Activated T-cell treated with anti-CD3 and anti-CD28 coated beads for 1 hour (primary cell): ENCODE measurements at places on chromosomes 12 and 14.

GRCh38 chr12:131273291-131273845 is 319.7 kb downstream of the ADGRD1 start:
- no peak for DNase-seq

DNA sequence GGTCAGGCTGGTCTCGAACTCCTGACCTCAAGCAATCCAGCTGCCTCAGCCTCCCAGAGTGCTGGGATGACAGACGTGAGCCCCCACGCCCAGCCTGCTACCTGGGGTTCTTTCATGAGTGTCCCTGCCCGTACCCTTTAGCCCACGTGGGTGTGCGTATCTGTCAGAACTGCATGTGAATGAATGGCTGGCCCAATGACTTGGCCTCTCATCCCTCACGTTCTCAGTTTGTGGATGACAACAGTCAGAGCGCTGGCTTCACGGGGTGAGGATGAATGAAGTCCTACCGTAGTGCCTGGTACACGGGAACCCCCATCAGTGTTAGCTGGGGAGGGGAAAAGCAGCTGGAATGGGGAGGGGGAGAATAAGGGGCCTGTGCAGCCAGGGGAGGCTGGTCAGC is 16.1 kb upstream of the ZDHHC22 start:
- DNase-seq, result no peak

DNA sequence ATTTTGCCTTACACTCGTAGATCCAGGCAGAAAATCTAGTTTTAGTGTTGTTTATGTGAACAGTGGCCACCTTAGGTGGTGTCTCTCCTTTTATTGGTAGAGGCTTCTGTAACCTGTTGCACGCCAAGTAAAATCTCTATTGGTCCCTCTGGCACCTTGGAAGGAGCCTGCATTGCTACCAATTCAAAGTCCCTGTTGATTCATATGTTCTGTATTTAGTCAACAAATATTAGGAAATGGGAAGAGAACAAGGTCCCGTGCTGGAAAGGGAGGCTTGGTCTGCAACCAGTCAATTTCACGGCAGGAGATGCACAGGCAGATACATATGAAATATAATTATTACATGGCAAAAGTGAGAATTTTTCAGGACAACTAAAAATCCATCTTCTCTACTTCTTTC is 6.4 kb upstream of the GPHN start:
- DNase-seq, result no peak

GRCh38 chr14:48247977-48248376 is 572.6 kb upstream of the MDGA2 start:
- no peak for DNase-seq

DNA sequence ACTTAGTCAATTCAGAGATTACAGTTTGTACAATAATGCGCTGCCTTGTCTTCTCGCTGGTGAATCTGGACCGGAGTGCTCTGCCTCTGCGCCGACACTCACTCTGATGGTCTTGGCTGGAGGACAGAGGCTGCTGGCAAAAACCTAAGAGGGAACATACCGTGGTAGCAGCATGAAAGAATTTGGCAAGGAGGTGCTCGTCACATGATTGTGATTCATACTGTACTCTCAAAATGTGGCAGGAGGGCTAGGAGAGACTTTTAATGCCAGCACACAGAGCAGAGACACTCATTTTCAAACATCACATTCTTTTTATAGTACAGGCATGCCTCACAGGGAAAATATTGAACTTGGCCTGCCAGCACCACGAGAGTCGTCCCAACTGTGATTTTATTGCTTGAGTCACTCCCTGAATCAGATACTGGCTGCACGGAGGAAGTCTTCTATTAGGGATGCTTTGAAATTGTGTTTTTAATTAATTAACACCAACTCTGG is 67.8 kb downstream of the HMGA2 start:
- DNase-seq, result no peak

GRCh38 chr12:72273851-72274351 is 1.7 kb downstream of the TRHDE start:
- no peak for DNase-seq

- DNase-seq, result no peak
Measured at GRCh38 chr14:86237733-86238132, 707.8 kb downstream of the FLRT2 start.

GRCh38 chr14:55881577-55882241 is 236.5 kb upstream of the PELI2 start:
- DNase-seq, result no peak

- no peak for DNase-seq
Measured at GRCh38 chr12:92094751-92095161, 50.9 kb downstream of the BTG1 start.

GRCh38 chr12:79547044-79547734 is 143.6 kb downstream of the PAWR start:
- DNase-seq, result no peak

GRCh38 chr12:46503637-46504175 is 131.1 kb upstream of the SLC38A2 start:
- DNase-seq, result no peak

DNA sequence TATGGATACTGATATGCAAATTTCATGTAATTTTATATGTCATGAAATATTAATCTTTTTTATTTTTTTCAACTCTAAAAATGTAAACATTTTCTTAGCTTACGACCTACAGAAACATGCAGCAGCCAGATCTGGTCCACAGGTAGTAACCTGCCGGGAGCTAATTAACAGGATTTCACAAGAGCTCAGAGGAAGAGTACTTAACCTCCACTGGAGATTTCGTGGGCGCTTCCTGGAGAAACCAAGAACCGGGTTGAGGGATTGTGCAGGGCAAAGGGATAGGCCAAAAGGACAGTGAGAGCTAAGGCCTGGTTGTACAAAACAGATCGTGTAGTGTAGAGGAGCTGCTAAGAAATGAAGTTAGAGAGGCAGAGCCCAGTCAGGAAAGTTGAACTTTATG is 315.7 kb downstream of the PAWR start:
- no peak for DNase-seq

GRCh38 chr12:253116-253831 is 9.4 kb downstream of the SLC6A13 start:
- DNase-seq, result no peak

- no peak for DNase-seq
Measured at GRCh38 chr12:209246-209645, 4.7 kb downstream of the SLC6A12 start.

GRCh38 chr12:3641428-3642018 is 111.4 kb downstream of the CRACR2A start:
- no peak for DNase-seq

DNA sequence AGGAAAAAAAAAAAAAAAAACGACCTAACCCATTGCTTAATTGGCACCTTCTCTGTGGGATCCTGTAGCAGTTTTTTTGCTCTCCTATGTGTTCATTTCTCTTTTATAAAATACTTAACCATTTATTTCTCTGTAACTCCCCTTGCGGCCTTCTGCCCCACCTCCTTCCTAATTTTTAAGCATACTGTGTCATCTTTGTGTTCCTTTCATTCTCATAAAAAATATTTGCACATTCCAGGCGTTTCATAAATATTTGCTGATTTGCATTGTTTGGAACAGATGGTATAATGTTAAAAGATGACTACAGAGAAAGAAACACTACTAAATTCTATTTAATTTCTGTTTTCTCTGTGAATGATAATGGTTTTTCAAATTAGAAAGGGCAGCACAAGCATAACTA is 77.9 kb downstream of the NPAS3 start:
- no peak for DNase-seq

DNA sequence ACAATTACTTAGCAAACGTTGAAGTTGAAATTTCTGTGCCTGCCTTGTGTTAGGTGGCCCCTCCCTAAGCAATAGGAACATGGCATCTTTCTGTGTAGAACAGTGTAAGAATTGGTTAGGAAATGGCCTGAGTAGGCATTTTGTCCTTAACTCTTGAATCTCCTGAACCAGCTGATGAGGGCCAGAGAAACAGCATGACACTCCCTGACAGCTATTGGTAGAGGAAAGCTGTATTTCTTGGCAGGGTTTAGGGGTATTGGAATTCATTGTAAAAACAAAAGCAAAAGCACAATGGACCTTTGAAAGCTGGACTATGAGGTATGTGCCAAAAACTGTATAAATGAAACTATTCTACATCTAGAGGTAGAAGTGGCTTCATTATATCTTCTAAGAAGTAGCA is 40.6 kb upstream of the LRTM2 start:
- no peak for DNase-seq

GRCh38 chr12:3419558-3419957 is 71.4 kb upstream of the PRMT8 start:
- no peak for DNase-seq

GRCh38 chr12:70982991-70983390 is 62.5 kb upstream of the PTPRR start:
- DNase-seq, result no peak

DNA sequence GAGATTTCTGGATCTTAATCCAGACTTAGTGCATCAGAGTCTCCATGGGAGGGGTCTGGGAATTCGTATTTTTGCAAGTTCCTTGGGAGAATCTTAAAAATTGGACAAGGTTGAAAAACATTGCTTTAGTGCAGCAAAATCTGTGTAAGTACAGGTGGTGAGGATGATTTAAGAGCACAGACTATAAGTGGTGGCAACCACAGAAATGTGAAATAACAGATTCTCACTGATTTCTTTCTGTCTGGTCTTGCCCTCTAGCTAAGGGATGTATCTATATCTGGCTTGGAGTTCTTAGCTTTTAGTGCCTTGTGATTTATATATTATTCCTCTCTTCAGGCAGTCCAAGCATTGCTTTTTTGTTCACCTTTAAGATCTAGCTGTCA is 116.2 kb downstream of the DIP2B start:
- DNase-seq, result no peak

DNA sequence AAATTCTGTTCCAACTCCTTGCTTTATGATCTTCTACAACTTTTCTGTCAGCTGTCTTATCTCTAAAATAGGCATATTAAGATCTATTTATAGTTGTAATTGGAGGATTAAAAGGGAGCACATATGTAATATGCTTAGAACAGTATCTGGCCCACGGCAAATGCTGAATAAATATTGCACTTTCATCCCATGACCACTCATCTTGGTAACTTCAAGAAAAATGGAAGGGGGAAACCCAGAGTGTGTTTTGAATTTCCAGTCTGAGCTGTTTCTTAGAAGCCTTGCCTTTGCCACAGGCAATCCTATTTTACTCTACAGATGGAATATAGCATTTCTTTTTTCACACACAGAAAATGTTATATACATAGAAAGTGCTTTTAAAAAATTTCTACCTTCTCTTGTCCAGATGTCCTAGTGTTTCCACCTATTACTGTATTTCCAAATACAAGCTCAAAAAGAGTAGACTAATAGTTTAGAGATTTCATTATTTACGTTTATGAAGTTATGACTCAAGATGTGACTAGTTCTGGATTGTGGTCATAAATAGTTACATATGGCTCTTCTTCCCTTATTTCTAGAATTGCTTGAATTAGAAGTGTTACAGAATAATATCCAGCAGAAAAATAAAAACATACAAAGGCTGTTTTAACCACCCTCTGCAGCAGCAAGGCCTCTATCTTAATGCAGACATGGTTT is 6.2 kb upstream of the STXBP6 start:
- no peak for DNase-seq

DNA sequence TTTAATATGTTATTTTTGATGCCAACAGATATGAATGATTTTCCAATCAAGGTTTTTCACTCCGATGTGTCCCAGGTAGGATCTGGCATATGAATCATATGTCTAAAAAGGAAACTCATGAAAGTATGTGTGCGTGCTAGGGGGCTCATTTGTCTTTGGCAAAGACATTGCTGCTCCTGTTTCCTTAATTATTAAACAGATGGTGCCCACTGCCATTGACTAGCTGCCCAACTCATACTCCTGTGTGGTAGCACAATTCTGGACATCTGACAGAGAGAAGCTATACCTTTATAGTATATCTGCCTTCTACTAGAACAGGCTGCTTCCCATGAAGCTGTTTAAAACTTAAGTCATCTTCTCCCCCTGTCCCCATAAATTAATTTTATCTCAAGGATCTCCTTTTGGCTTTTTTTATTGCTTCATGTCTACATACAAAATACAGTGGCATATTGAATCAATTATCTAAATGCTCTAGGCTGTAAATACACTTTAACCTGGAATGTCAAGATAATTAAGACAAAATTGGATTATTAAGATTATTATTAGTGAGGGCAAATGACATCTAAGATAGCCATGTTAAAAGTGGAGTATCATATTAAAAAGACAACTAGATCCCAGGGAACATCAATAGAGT is 1.4 kb upstream of the PDE3A start:
- DNase-seq, result no peak

DNA sequence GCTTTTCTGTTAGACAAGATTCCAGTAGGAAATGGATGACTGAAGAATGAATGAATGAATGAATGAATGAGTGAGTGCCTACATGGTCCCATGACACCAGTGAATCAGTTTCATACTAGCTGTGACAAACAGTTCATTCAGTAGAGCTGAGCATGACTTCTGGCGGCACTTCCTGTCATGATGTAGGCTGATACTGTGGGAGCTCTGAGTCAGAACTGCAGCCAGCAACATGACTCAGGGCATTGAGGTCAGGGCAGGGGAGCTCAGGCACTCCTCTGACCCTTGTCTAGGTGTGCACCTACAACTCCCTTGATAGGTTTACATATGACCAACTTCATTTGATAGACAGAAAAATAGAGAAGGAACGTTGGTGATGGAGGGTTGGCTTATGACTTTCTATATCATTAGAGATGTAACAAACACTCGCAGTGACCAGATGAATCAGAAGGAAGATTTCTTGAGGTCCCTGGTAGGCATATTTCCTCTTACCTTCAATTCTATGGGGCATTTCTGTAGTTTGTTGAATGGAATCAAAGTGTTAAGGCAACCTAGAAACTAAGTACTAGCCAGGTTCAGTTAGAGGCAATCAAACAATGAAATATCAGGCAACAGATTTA is 139.3 kb upstream of the ARHGAP5 start:
- peak; percentile 28 for DNase-seq

GRCh38 chr12:55946553-55946952 is 15.6 kb downstream of the DGKA start:
- no peak for DNase-seq
